Endothelial cell of umbilical vein (primary cell): ENCODE measurements at places on chromosomes 5 and 9. TPM values are rescaled to one million over a fixed set of nuclear protein-coding genes. Genes with fewer than 3 reads are reported as not detected.
A peak's percentile ranks its signal among the peaks of the same experiment; 100 is the strongest.

The TSSK1B gene
- total RNA-seq = 0.12 TPM in 1 of 2 replicates, not detected in the other

The SLC27A6 gene
- 0.18 TPM in 1 of 2 replicates, not detected in the other for total RNA-seq

The GPX3 gene
- total RNA-seq = 3.5 and 5.1 TPM in 2 replicates

The PTGR1 gene
- total RNA-seq = 79.1 and 101 TPM in 2 replicates

The WDR55 gene
- 24.0 and 25.3 TPM in 2 replicates for total RNA-seq

The PCDHA11 gene
- 0.12 TPM in 1 of 2 replicates, not detected in the other for total RNA-seq

The SLC23A1 gene
- not detected in 2 replicates for total RNA-seq

The RFK gene
- total RNA-seq = 32.9 and 39.7 TPM in 2 replicates

DNA sequence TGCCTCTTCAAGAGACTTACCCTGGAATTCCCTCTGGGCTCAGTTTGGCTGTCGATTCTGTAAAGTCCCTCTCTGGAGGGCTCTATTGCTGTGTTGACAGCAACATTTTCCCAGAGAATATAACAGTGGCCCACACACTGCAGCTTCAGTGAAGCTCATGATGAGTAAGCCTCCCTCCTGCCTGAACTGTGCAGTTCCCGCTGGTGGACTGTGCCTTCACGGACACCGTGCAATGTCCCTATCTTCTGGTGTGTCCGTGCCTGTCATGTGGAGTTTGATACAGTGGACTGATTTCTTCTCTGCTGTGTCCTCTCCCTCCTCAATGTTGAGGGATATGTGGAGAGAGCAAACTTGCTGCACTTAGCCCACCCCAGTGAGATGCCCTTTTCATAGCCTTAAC, 109.0 kb downstream of the NTRK2 start:
- H3K36me3 ChIP-seq = no peaks in the 10 kb centered on the region
- peaks cover 7% of the 10 kb centered on the region for H3K4me1 ChIP-seq
- no peak overlapping the region for H3K27ac ChIP-seq
- H3K27me3 ChIP-seq = no peaks in the 10 kb centered on the region

GRCh38 chr5:3836528-3836927, 240.9 kb downstream of the IRX1 start:
- H3K27me3 ChIP-seq = no peaks in the 10 kb centered on the region
- H3K4me3 ChIP-seq = no peak overlapping the region
- no peaks in the 10 kb centered on the region for H3K36me3 ChIP-seq
- no peak for DNase-seq
- no peaks in the 10 kb centered on the region for H3K4me1 ChIP-seq
- no peak overlapping the region for H3K27ac ChIP-seq

- no peaks in the 10 kb centered on the region for H3K36me3 ChIP-seq
- H3K4me1 ChIP-seq = no peaks in the 10 kb centered on the region
- H3K4me3 ChIP-seq = no peak overlapping the region
- no peak overlapping the region for H3K27ac ChIP-seq
- peak; percentile 36 for DNase-seq
- H3K27me3 ChIP-seq = no peaks in the 10 kb centered on the region
Observed at GRCh38 chr9:69283003-69283402, 42.0 kb upstream of the ENTREP1 start.

- no peak overlapping the region for H3K27ac ChIP-seq
- peaks cover 33% of the 10 kb centered on the region for H3K4me1 ChIP-seq
- H3K27me3 ChIP-seq = no peaks in the 10 kb centered on the region
- H3K36me3 ChIP-seq = peaks cover 14% of the 10 kb centered on the region
- H3K4me3 ChIP-seq = no peak overlapping the region
- no peak for DNase-seq
Observed at GRCh38 chr5:111509119-111509518, 3.2 kb downstream of the STARD4 start.

DNA sequence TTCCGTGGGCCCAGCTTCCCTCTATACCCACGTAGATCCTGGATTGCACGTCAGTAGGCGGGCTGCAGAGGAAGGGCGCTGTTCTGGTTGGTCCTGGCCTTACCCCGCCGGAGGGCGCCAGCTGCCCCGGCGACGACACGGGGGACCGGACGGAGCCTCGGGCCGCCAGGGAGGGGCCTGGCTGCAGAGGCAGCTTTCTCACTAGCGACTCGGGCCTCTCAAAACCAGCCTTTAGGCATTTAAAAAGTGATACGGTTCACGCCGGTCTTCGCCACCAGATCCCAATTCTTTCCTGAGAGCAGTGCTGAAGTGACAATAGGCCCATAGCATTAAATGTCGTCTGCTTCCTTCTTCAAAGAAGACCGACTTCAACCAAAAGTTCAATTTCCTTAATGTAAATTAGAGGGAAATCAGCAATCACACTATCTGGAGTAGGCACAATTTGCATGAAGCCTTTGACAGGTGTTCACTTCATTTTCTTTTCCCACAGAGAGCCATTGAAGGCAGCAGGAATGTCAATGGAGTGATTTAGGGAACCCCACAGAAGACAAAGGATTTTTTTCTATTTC, 17.6 kb upstream of the UBE2D2 start:
- peak; percentile 66 for DNase-seq
- H3K36me3 ChIP-seq = no peaks in the 10 kb centered on the region
- H3K4me1 ChIP-seq = peaks cover 5% of the 10 kb centered on the region
- H3K27ac ChIP-seq = peak overlapping the region; percentile 3

- H3K4me3 ChIP-seq = no peak overlapping the region
- H3K27me3 ChIP-seq = no peaks in the 10 kb centered on the region
- no peak for DNase-seq
- no peaks in the 10 kb centered on the region for H3K36me3 ChIP-seq
- H3K27ac ChIP-seq = no peak overlapping the region
- peaks cover 17% of the 10 kb centered on the region for H3K4me1 ChIP-seq
Observed at GRCh38 chr5:177963966-177964365, 32.1 kb downstream of the PROP1 start.

DNA sequence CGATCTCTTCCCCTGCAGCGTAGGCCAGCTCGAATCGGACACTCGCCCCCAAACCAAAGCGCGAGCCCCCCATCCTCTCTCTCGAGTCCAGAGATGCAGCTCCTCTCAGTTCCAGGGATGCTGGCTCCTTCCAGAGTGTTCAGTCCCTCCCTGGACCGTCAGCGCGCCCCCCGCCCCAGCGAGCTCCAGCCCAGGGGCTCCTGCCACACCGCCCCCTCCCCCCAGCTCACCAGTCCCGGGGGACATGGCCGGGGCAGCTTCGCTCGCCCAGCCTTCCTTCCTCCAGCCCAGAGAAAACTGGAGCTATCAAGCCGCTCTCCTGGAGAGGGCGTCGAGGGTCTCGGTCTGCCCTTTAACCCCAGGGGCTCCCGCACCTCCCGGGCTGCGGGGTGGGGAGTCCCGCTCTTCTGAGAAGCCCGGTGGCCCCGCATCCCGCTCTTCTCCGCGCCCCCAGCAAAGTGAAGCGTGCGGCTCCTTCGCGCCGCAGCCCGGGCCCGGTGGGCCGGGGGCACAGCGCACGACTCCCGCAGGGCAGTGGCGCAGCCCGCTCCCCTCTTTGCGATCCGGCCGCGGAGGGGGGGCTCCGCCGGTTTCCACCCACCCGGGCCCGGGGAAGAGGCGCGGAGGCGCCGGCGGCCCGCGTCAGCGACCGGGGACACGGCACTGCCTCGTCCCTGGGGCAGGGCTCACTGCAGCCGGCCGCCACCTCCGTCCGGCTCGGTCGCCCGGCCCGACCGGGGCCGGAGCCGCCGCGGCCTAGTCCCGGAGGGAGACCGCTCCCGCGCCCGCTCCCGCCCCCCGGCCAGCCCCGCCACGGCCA, 587 bp downstream of the MIER3 start:
- peaks cover 12% of the 10 kb centered on the region for H3K4me1 ChIP-seq
- peak; percentile 37 for DNase-seq
- H3K27me3 ChIP-seq = peaks cover 15% of the 10 kb centered on the region
- H3K36me3 ChIP-seq = no peaks in the 10 kb centered on the region

DNA sequence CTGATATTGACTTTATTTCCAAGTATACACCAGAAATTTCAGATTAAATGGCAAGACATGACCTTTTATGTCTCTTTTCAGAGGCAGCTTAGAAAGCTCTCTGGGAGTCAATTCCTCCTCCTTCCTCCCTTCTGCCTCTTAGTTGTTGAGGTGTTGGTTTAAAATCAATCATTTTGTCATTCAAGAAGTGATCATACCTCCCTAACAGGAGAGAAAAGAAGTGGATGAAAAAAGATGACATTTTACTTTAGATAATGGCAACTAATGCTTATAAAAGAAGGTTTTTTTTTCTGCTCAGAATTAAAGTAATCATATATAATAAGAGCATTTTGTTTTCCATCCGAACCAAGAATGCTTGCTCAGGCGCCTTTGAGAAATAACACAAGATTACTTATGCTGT, 448.7 kb downstream of the CTNND2 start:
- no peak for DNase-seq
- no peak overlapping the region for H3K4me3 ChIP-seq
- H3K4me1 ChIP-seq = no peaks in the 10 kb centered on the region
- no peak overlapping the region for H3K27ac ChIP-seq
- no peaks in the 10 kb centered on the region for H3K36me3 ChIP-seq

DNA sequence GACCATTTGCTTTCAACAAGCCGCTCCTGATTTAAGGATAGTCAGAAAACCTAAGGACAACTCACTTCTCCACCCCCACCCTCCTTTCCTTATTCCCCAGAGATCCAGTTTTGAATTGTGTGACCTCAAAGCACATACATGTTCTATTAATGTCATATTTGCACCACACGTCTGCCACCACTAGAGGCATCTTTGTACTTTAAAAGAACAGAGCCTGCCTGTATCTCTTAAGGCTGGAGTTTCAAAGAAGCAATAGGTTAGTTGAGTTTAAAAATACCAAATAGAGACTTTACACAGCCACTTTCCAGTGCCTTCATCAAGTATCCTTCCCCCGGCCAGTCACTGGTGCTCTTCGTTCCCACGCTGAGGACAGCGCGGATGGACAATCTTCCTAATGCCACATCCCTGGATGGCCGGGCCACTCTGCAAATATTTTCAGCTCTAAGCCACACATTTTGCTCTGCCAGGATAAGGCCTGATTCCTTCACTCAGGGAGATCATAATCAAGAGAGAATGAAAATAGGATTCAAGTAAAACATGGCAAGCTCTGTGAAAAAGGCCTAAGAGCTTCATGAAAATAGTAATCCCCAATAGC, 146.3 kb downstream of the SNCAIP start:
- no peaks in the 10 kb centered on the region for H3K27me3 ChIP-seq
- no peaks in the 10 kb centered on the region for H3K4me1 ChIP-seq
- peak; percentile 9 for DNase-seq
- H3K4me3 ChIP-seq = no peak overlapping the region
- H3K36me3 ChIP-seq = no peaks in the 10 kb centered on the region

- H3K36me3 ChIP-seq = no peaks in the 10 kb centered on the region
- H3K4me3 ChIP-seq = no peak overlapping the region
- peaks cover 2% of the 10 kb centered on the region for H3K27me3 ChIP-seq
Observed at GRCh38 chr9:93057042-93057702, 1.3 kb upstream of the SUSD3 start.

GRCh38 chr5:148969291-148969690, 93.6 kb downstream of the SH3TC2 start:
- peaks cover 42% of the 10 kb centered on the region for H3K4me1 ChIP-seq
- no peaks in the 10 kb centered on the region for H3K27me3 ChIP-seq
- H3K27ac ChIP-seq = no peak overlapping the region
- DNase-seq = no peak
- no peak overlapping the region for H3K4me3 ChIP-seq

GRCh38 chr9:99040911-99041582, 63.9 kb upstream of the TGFBR1 start:
- no peak for DNase-seq
- H3K27me3 ChIP-seq = no peaks in the 10 kb centered on the region
- H3K27ac ChIP-seq = no peak overlapping the region

DNA sequence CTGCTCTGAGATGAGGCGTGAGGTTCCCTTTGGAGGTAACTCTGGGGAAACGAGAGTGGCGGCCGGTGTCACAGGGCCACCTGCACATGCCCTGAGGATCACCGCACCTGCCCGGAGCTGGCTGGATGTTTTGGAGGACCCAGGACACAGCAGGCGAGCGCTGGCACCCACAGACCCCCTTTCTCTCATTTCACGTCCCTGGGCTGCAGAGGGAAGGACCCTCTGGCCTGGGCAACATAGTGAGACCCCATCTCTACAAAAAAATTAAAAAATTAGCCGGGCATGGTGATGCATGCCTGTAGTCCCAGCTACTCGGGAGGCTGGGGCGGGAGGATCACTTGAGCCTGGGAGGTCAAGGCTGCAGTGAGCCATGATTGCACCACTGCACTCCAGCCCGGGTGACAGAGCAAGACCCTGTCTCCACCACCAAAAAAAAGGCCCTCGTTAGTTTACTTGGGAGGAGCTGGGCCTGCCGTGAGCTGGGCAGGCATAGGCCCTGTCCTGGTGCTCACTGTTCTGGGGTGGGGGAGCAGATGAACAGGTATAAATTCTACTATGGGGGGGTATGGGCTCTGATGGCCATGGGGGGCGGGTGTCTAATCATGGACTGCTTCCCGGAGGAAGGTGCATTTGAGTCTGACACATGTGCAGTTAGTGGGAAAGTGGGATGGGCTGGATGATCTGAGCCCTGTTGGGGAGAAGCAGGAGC, 96.9 kb upstream of the RAPGEF1 start:
- no peak overlapping the region for H3K27ac ChIP-seq
- no peak overlapping the region for H3K4me3 ChIP-seq
- no peak for DNase-seq
- no peaks in the 10 kb centered on the region for H3K4me1 ChIP-seq
- H3K36me3 ChIP-seq = no peaks in the 10 kb centered on the region
